ENCODE measurements at places on chromosomes 4 and X. TPM values are rescaled to one million over a fixed set of nuclear protein-coding genes. Genes with fewer than 3 reads are reported as not detected.

The REST gene
- total RNA-seq, result 57.4 TPM

- DNase-seq, result no peak
- no peak overlapping the region for H3K27ac ChIP-seq
These were observed 693.6 kb upstream of the HS3ST1 start for GRCh38 chr4:12122316-12122715.

DNA sequence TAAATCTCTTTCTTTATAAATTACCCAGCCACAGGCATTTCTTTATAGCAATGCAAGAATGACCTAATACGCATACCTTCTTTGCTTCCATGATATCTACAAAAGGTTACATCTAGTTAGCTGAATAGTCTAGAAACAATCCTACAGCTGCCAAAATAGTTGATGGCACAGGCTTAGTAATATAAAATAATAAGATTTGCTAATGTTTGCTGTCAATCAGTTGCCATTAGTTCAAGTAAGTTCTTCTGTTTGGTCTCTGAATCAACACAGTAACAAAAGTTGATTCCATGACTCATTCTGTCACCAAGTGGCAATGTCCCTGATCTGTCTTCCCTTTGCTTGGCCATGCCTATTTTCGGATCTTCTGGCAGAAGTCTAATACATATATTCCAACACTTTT, 470.2 kb downstream of the SPRY1 start:
- H3K27me3 ChIP-seq, result no peaks in the 10 kb centered on the region
- no peak overlapping the region for H3K4me3 ChIP-seq
- H3K4me1 ChIP-seq, result peaks cover 21% of the 10 kb centered on the region

DNA sequence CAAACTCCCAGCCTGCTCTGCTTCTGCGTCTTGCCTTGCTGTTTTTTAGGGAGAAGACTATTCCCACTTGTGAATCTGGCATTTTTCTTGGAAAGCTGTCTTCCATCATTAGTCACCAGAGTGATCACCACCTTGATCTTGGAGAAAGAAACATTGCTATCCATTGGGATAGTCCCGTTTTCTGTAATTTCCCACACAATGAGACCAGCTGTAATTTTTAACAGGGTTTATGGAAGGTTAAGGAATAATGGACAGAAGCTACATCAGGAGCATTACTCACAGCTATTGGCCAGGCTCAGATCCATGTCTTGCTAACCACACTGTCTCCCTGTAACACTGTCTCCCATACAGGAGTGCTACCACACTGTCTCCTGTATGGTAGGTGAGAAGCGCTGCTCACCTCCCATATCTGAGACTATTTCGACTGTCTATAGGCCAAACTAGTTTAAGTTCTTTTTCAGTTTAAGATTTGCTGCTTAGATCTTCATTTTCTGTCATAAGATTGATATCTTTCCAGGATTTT, 523.0 kb downstream of the SPRY1 start:
- no peak overlapping the region for H3K27ac ChIP-seq
- no peak overlapping the region for H3K4me3 ChIP-seq
- no peak for DNase-seq
- H3K27me3 ChIP-seq, result no peaks in the 10 kb centered on the region
- H3K4me1 ChIP-seq, result peaks cover 2% of the 10 kb centered on the region

- DNase-seq, result no peak
- no peaks in the 10 kb centered on the region for H3K27me3 ChIP-seq
- H3K27ac ChIP-seq, result no peak overlapping the region
- H3K4me3 ChIP-seq, result no peak overlapping the region
- H3K4me1 ChIP-seq, result peaks cover 10% of the 10 kb centered on the region
These were observed 37.2 kb downstream of the IDS start for GRCh38 chrX:149467920-149468319.

- H3K27ac ChIP-seq, result no peak overlapping the region
- no peak overlapping the region for H3K4me3 ChIP-seq
- peaks cover 30% of the 10 kb centered on the region for H3K36me3 ChIP-seq
These were observed 49.4 kb downstream of the UBA6 start for GRCh38 chr4:67651536-67651935.

- H3K4me1 ChIP-seq, result no peaks in the 10 kb centered on the region
- H3K36me3 ChIP-seq, result no peaks in the 10 kb centered on the region
- H3K4me3 ChIP-seq, result no peak overlapping the region
These were observed 157.0 kb downstream of the TMEM164 start for GRCh38 chrX:110159865-110160264.

DNA sequence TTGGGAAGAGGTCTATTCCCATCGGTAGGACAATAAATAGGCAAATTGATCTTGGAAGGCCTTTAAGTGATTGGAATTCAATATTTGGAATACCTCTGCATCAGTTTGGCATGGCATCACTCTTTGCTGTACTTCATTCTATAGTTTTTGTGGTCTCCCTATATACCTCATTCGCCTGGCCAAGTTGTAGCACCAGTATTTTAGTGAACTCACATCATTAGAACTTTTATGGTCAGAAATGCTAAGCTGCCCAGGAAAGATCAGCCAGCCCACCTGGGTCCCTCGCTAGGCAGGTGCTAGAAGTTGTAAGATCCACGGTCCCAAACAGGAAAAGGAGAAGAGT, 40.3 kb downstream of the ZCCHC13 start:
- peaks cover 9% of the 10 kb centered on the region for H3K4me1 ChIP-seq
- no peaks in the 10 kb centered on the region for H3K36me3 ChIP-seq
- no peak overlapping the region for H3K4me3 ChIP-seq
- no peak for DNase-seq
- H3K27ac ChIP-seq, result no peak overlapping the region

- no peak for DNase-seq
- no peak overlapping the region for H3K4me3 ChIP-seq
- no peak overlapping the region for H3K27ac ChIP-seq
- no peaks in the 10 kb centered on the region for H3K27me3 ChIP-seq
- no peaks in the 10 kb centered on the region for H3K4me1 ChIP-seq
- no peaks in the 10 kb centered on the region for H3K36me3 ChIP-seq
These were observed 187.7 kb upstream of the MAGEB2 start for GRCh38 chrX:30027636-30028035.

Data from chondrocyte (in vitro differentiated cells).